Hematopoietic multipotent progenitor cell (in vitro differentiated cells): ENCODE measurements at places on chromosomes 5 and 9.

GRCh38 chr9:70678153-70678552, 263.7 kb upstream of the KLF9 start:
- no peak for DNase-seq

GRCh38 chr5:73096239-73096575, 24.2 kb upstream of the TMEM171 start:
- no peak for DNase-seq

DNA sequence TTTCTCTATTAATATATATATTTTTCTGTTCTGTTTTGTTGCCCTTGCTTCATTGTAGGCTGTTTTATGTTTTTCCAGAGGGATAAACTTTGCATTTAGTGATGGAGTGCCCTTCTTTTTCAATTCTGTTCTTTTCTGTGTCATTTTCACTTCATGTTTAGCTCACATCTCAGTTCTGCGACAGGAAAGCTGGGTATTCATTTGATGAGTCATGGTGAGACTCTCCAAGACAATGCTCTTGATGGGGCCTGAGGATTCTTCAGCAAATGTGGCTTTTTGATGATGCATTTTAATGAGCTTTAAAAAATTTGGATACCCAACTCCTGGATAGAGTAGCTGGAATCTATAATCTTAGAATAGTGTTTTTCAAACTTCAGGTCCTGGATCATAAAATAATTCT, 56.5 kb upstream of the SPATA31D4 start:
- DNase-seq = no peak

- no peak for DNase-seq
These were observed 12.3 kb downstream of the CCNH start for GRCh38 chr5:87400305-87400899.

GRCh38 chr5:159082474-159082873, 17.2 kb downstream of the EBF1 start:
- no peak for DNase-seq

- no peak for DNase-seq
These were observed 254.1 kb upstream of the IRX4 start for GRCh38 chr5:2136728-2137333.

DNA sequence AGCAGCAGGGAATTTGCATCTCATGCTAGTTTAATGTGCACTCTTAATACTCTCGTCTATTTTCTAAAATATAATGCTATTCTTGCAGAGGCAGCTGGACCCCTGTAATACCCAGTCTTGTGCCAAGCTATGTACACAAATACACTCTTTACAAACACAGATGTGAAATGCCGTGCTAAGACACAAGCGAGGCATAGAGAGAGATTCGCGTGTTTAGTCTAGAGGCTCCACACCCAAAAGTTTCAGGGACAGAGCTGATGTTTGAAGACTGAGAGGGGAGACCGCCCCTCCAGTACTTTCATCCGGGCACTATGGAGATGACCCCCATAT, 1.2 kb downstream of the DPYSL3 start:
- DNase-seq = no peak

GRCh38 chr9:135783540-135784245, 81.7 kb downstream of the KCNT1 start:
- DNase-seq = no peak

DNA sequence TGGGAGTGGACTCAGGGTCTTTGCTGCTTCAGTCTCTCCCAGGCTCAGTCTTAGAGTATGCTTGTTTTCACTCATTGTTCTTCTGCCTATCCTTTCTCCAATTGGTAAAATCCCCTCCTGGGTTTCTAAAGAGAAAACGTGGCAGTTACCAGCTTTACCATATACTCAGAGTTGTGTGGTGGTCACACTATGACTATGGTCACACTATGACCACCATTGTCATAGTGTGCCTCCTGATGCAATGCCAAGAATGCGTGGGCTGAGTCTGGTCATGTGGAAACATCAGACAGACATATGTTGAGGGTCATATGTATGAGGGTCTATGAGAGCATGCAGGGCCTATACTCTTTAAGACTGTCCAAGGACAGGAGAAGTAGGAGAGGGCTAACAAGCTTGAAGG, 326.5 kb upstream of the PRR16 start:
- DNase-seq = no peak

- no peak for DNase-seq
These were observed 197.9 kb downstream of the CACNA1B start for GRCh38 chr9:138075496-138075895.

- no peak for DNase-seq
These were observed 294.6 kb downstream of the BNC2 start for GRCh38 chr9:16575986-16576245.

DNA sequence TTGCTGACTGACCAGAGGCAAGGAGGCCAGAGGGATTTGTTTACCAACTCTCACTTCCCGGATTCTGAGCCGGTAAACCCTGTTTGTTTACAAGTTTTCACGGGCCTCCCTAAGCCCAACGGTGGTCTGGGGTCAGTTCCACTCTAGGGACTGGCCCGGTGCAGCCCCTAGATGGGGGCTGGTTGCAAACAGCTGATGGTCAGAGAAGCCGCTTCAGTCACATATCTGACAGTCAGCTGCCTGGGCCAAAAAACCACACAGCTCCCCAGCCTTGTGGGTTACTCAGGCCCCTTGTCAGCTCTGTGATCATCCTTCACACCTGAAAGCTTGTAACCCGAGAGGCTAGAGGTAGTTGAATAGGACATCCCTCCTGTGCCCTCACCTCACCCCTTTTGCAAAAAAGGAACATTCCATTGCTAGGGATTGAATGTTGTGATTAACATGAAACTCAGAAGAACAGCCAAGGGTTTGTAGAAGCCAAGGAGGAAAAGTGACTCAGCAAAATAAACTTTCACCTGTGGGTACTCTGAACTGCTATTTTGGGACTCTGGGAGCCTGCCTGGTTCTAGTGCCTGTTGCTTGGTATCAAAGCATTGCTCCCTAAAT, 40.4 kb downstream of the SAR1B start:
- DNase-seq = no peak

GRCh38 chr9:118578467-118578866, 790.8 kb downstream of the BRINP1 start:
- DNase-seq = no peak

- no peak for DNase-seq
These were observed 35.0 kb upstream of the NCS1 start for GRCh38 chr9:130137081-130137640.

DNA sequence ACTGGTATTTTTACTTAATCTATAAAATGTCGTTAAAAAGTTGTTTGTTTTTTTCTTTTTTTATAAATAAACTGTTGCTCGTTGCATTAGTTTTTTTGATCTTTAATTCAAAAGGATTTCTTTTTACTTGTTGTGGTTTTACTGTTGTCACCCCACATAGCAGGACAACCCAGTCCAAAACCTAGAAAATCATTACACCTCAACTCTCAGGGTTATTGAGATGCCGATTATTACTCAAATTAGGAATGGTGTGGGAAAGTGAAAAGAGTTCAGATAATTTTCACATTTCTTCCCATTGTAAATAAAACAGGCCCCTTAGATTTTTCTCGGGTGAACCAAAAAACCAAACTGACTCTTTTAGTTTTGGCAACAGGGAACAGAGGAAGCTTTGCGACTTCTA, 17.4 kb upstream of the CTSL start:
- no peak for DNase-seq

GRCh38 chr9:127492616-127493015, 41.3 kb downstream of the LRSAM1 start:
- no peak for DNase-seq

GRCh38 chr9:129026442-129027223, 1.5 kb downstream of the SH3GLB2 start:
- no peak for DNase-seq

DNA sequence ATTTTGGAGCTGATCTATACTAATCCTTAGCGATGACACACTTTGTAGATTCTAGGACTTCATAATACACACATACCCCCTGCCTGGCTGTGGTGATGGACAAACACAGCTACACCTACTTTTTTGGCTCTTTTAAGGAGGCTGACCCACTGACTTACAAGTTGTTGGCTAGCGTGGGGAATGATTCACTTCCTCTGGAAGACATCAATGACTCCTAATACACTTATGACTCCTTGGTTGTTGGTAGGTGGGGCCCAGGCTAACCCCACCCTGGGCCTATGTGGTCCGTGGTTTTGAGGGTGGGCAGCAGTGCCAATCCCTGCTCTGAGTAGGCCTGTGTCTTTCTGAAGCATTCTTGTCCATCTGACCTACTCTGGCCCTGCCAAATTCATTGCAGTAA, 144.4 kb downstream of the SLC12A2 start:
- DNase-seq = no peak

DNA sequence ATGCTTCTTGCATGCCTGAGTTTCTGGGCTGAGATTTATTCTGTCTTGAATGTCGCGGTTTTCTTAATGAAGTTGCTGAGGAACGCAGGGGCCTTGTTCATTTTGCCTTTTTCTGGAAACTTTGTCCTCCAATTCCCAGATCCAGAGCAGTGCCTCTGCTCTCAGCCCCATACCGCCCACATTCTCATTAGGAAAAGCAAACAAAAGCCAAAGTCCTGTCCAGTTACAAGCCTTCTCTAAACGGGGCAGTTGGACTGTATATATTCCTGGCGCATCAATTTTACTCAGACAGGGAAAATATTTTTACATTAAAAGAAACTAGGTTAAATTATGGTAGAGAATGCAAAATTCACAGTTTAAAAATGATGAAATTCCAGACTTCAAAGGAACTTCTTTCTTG, 1.2 kb upstream of the PSAT1 start:
- DNase-seq = no peak

- no peak for DNase-seq
These were observed 12.8 kb downstream of the COL23A1 start for GRCh38 chr5:178577376-178577839.

DNA sequence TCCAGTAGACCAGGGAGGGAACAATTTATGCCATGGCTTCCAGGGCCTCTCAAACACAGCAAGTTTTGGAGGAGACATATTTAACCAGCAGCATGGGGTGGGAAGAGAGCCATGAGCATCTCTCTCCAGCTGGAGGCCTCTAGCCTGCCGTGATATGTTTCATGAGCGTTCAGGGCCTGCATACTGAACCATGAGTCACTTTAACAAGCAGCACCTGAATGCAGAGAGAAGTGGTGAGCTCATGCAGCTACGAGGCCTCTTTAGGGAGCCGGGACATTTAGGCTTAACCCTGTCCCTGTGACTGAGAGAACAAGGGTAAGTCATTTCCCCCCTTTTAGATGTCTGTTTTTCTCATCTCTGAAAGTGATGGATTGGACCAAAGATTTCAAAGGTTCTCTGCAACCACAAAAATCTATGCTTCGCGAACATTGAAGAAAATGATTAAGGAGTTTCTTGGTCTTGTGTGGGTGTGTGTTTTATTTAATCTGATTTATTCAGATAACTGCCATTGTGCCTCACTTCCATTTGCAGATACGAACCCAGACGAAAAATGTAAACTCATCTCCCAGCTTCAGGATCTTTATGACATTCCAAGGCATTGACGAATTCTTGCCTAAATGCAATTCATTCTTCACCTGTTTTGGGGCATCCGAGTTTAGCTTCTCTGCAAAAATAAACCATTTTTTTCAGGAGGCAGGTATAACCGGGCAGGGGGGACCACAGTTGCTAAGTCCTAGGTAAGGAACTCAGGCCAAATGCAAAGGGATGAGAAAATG, 157.0 kb downstream of the GABBR2 start:
- DNase-seq = no peak

DNA sequence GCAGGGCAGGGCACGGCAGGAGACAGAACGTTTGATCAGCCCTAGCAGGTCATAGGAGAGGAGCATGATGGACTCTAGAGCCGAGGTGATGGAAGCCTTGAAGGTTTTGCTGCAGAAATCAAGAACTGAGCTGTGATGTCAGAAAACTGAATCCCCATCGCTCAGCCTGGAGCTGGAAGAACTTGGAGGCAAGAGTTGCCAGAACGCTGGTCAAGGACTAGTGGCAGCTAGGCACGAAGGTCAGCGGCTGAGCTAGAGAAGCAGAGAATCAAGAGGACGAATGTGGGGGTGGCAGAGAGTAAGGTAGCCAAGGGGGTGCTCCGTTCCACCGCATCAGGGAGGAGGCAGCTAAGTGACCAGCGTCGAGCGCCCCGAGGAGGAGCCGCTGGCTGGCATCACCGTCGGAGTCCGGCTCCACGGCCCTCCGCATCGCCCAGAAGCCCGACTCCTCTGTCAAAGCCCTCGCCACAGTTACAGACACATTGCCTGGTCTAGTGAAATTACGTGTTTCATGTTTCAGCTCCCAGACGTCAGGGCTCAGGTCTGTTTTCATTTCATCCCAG, 1.2 kb upstream of the GALNT10 start:
- DNase-seq = no peak

GRCh38 chr5:123215929-123216702, 127.1 kb downstream of the PRDM6 start:
- no peak for DNase-seq

DNA sequence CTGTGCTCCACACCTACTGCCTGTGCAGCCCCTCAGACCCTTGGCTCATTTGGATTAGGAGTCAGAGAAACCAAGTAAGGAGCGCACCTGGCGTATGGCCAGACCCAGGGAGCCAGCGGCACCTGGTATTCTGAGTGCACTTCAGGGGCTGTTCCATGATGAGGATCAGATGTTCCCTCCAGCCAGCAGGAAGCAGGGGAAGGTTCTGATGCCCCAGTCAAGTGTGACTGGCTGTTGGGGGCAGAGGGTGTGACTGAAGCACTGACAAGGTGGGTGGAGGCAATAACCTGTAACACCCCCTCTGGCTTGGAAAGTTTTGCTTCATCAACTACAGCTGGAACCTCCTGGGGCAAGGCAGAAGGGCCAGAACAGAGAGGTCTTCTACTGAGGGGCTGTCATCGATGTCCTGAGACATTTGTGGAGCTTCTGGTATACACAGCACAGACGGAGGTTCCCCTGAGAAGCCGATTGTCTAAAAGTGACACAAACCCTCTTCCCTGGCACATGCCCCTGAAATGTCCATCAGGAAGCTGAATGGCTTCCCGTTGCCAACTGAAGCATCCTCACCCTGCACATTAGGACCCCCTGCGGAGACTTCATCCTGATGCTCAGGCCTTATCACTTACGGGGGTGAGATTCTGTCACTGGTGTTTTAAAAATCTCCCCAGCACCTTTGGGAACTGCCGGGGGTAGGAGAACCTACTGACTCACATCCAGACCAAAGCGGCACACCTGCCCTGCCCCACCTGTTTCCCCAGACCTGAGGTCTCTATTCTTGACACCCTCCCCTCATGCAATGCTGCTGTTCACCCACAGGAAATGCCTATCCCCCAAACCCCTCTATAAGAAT, 21.1 kb downstream of the TRAF1 start:
- no peak for DNase-seq

DNA sequence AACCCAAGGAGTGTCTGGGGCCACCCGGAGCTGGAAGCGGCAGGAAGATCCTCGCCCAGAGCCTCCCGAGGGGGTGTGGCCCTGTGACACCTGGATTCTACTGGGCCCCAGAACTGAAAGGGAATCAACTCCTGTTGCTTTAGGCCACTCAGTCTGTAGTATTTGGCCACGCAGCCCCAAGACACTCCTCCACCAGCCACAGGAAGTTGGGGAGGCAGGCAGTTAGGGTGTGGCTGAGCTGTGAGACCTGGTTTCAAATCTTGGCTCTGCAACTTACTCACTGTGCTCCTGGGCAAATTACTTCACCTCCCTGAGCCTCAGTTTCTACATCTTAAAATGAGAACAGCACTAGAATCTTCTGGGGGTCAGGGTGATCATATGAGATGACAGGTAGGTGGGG, 119.8 kb upstream of the PPP1R26 start:
- DNase-seq = no peak
